Dorsolateral prefrontal cortex (tissue), 122 donors: ENCODE measurements at places on chromosomes 5 and 9.

- DNase-seq, result no peak
Observed at GRCh38 chr5:1362242-1363015, 17.5 kb upstream of the CLPTM1L start.

DNA sequence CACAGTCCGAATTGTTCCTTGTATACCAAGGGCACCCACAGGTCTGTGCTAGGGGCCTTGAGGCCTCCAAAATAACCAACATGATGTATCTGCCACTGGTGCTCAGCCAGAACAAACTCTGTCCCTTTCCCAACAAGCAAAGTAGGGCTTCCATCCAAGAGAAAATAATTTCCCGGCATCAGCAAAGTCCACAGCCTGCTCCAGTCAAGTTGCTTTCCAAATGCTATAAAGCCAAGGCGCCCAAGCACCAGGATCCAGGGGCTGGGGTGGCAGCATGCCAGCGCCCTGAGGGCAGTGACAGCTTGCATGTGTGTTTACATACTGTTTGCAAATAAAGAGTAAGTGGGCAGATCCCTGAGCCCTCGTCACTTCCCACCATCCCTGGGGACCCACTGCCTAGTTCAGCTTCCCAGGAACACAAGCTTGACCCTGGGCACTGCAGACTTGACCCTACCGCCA, 155.9 kb downstream of the ERCC6L2 start:
- no peak for DNase-seq

DNA sequence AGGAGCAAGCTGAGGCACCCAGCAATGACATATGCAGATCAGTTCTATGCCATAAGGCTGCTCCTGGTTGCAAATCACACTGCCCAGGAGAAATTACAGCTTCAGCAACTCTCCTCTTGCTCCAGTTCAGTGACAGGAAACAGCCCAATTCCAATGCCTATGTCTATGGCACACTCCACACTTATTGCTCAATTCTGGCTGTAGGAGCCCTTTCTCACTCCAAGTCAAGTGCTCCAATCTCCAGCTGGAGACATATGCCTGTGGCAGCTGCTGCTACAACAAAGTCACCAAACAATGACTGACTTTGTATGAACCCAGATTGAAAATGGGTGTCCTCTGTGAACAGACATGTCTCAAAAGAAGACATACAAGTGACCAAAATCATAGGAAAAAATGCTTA, 31.8 kb upstream of the PLCXD3 start:
- DNase-seq, result no peak

GRCh38 chr9:110114086-110114858, 93.7 kb downstream of the C9orf152 start:
- DNase-seq, result no peak

- no peak for DNase-seq
Observed at GRCh38 chr5:80951366-80951765, 8.8 kb upstream of the RASGRF2 start.

GRCh38 chr9:133991964-133992779, at the start of gene VAV2:
VAV2 (minus strand) TSS chr9:133992324; CDS start chr9:133992278, 46 bp downstream.
- DNase-seq, result no peak

DNA sequence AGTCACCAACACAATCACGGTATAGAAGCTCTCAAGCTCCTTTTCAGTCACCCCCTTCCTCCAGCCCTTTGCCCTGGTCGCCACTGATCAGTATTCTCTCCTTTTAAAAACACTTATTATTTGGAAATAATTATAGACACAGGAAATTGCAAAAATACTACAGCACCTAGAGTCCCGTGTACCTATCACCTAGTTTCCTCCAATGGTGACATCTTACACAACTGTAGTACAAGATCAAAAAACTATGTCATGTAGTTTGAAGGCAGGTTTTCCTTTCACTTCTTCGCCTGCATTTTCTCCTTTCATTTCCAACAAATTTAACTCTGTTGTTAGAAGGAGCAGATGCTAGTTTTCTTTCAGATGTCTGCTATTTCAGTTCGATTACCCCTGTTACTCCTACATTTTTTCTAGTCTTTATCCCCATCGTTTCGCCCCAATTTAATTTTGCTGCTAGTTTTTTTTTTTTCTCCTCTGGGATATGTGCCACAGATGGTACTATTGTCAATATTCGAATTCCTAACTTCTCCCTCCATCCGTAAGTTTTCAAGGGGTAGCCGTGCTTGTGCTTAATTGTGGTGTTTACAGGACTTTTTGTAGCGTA, 612 bp upstream of the ATG10 start:
- DNase-seq, result no peak
